Progenitor cell of endocrine pancreas (in vitro differentiated cells): ENCODE measurements at places on chromosomes 16 and 17. TPM values are rescaled to one million over a fixed set of nuclear protein-coding genes. Genes with fewer than 3 reads are reported as not detected.

SCGB1C2 gene
- total RNA-seq: not detected in 2 replicates

BCAR1 gene
- total RNA-seq: 74.8 and 75.1 TPM in 2 replicates

DNA sequence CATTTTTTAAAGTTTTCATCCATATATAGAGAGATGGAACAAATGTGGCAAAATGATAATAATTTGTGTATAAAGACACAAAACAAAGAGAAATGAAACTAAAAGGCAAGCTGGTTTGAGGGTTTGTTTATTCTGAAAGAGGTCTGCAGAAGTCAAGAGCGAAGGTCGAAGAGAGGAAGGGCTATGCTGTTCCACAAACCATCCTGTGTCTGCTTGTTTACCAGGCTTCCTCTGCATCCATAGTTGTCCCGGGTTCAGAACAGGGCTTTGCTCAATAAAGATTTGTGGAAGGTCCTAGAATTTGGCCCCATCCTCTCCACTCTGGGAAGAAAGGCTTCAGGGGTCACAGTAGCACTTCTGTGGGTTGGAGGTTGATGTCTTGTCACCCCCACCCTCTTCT lies 2.4 kb upstream of the MARVELD3 start:
- H3K36me3 ChIP-seq: peaks cover 3% of the 10 kb centered on the region
- no peak overlapping the region for H3K27ac ChIP-seq
- DNase-seq: no peak
- H3K4me1 ChIP-seq: peaks cover 6% of the 10 kb centered on the region

DNA sequence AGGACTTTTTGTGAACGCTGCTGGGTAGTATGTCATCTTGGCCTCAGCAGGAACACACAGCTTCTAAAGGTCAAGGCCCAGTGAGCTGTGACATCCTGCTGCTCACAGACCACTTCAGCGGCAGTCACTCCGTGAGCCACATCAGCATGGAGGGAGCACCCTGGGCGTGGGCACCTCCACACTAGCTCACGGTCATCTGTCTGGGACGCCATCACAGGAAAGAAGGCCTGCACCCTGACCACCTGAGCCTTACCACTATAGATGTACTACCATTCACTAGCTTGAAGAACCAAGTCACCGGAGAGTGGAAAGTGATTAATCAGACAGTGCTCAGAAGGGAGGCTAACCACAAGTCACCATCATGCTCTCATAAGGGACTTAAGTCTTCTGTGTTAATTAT lies 3.3 kb downstream of the AXIN1 start:
- H3K4me1 ChIP-seq: no peaks in the 10 kb centered on the region
- H3K36me3 ChIP-seq: peaks cover 20% of the 10 kb centered on the region
- H3K27me3 ChIP-seq: no peaks in the 10 kb centered on the region
- DNase-seq: no peak

DNA sequence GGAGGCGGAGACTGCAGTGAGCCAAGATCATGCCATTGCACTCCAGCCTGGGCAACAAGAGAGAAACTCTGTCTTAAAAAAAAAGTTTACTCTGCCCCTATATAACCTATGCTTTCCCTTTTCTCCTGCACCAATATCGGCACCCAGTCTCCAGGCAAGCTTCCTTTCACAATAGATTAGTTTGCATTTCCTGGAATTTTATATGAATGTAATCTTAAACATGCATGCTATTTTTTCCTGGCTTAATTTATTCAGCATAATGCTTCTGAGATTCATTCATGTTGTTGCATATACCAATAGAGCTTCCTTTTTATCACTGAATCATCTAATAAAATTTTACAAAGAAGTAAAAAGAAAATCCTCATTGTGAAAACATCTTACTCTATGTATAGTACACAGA lies 59.4 kb downstream of the USP32 start:
- H3K36me3 ChIP-seq: peaks cover 6% of the 10 kb centered on the region
- H3K4me1 ChIP-seq: peaks cover 2% of the 10 kb centered on the region
- no peak overlapping the region for H3K4me3 ChIP-seq
- no peak for DNase-seq
- H3K27ac ChIP-seq: no peak overlapping the region
- H3K27me3 ChIP-seq: no peaks in the 10 kb centered on the region

DNA sequence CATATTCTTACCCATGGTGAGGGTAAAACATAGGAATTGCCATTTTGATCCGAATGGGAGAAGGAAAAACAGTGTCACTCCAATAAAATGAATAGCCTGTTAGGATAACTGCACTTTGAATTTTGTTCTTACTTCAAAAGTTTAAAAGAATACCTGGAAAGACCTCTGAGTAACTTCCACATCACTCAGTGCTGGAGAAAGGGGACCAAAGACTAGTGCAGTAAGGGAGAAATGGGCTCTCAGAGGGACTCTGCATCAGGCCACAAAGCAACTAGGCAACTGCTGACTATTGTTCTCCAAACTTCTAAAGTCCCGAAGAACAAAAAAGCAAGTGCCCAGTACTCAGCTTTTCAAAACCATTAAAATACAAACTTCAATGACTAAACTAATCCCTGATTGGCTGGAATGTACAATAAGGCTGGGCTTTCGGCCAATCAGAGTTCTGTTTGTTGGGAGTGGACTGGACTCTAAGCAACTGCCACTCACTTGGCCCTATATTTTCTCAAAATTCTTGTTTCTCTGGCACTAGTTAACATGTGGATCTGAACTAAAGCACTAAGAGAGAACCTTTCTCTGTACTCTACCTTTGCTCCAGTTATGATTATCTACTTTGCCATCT lies 6.2 kb downstream of the DNAJC7 start:
- H3K27me3 ChIP-seq: no peaks in the 10 kb centered on the region
- no peak for DNase-seq
- no peak overlapping the region for H3K27ac ChIP-seq
- peaks cover 6% of the 10 kb centered on the region for H3K4me1 ChIP-seq
- no peak overlapping the region for H3K4me3 ChIP-seq
- H3K36me3 ChIP-seq: peaks cover 10% of the 10 kb centered on the region

DNA sequence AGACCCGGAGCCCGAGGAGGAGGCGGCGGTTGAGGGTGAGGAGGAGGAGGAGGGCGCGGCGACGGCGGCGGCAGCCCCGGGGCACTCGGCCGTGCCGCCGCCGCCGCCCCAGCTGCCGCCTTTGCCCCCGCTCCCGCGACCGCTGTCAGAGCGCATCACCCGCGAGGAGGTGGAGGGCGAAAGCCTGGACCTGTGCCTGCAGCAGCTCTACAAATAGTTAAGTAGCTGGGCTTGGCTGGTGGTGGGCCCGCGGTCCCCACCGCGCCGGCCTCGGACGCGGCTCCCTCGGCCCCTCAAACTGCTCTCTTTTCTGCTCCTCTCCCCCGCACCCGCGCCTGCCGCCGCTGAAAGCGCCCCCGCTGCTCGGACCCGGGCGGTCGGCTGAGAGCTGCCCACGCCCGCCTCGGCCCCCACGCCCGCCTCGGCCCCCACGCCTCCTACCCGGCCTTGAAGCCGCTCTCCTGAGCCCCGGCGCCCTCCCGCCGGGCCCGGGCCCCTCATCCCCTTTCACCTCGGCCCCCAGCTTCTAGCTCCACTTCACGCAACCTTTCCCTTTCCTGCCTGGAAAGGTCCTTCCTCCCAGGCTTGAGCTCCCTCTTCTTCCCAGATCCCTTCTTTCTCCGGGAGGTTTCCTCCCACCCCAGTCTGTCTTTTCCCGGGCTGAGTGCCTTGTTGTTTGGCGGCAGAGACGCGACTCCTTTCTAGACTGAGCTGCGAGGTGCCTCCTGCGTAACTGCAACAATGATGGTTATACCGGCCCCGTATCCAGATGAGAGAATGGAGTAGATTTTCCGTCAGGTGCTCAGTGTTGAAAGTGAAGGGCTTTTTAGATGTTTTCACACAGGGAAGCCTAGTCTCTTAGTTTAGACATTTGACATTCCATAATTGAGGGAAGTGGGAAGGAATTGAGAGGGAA lies 850 bp downstream of the PPM1E start:
- peaks cover 54% of the 10 kb centered on the region for H3K27me3 ChIP-seq
- H3K4me3 ChIP-seq: peak overlapping the region; percentile 89
- H3K36me3 ChIP-seq: no peaks in the 10 kb centered on the region
- peaks cover 5% of the 10 kb centered on the region for H3K4me1 ChIP-seq

DNA sequence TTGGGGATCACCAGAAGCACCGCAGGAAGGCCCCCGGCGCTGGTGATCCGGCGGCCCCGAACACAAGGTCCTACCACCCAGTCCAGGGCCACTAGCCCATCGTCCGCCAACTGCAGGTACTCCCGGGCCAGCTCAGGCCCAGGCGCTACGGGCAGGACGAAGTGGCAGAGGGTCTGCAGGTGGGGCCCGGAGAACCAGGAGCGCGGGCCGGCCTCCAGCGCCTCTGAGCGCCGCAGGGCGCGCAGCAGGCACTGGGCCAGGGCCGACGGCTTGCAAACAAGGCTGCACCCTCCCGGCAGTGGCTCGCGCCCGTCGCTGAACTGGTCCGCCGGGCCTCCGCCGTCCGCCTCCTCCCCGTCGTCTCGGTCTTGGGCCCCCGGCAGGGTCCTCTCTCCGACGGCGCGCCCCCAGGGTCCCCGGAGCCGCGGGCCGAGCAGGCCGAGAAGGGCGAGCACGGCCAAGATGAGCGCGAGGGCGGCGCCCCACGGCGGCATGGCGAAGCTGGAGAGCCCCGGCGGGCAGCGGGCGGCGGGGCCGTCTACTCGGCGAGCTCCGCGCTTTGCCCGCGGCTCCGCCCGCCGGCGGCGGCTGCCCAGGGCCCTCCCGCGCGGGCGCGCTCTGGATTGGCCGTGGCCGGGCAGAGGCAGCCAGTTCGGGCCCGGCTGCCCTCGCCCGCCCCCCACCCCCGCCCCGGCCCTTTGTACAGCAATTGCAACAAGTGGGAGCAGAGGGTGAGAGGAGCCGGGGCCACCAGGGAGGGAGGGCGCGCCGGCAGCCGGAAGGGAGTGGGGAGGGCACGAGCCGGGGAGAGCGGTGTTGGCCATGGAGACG lies at the start of gene ABHD15:
ABHD15 (minus strand) TSS at position 565 of the 831 bp plus-strand sequence; CDS start at position 494, 71 bp downstream.
- DNase-seq: no peak
- H3K27ac ChIP-seq: peak within 1 kb of the TSS; percentile 88
- peaks cover 13% of the 10 kb centered on the region for H3K4me1 ChIP-seq
- H3K4me3 ChIP-seq: peak within 1 kb of the TSS; percentile 88
- peaks cover 46% of the 10 kb centered on the region for H3K27me3 ChIP-seq

GRCh38 chr16:27231692-27232060 lies 28.4 kb downstream of the KDM8 start:
- H3K27me3 ChIP-seq: no peaks in the 10 kb centered on the region
- H3K36me3 ChIP-seq: peaks cover 1% of the 10 kb centered on the region
- peaks cover 6% of the 10 kb centered on the region for H3K4me1 ChIP-seq
- no peak overlapping the region for H3K27ac ChIP-seq
- no peak overlapping the region for H3K4me3 ChIP-seq

DNA sequence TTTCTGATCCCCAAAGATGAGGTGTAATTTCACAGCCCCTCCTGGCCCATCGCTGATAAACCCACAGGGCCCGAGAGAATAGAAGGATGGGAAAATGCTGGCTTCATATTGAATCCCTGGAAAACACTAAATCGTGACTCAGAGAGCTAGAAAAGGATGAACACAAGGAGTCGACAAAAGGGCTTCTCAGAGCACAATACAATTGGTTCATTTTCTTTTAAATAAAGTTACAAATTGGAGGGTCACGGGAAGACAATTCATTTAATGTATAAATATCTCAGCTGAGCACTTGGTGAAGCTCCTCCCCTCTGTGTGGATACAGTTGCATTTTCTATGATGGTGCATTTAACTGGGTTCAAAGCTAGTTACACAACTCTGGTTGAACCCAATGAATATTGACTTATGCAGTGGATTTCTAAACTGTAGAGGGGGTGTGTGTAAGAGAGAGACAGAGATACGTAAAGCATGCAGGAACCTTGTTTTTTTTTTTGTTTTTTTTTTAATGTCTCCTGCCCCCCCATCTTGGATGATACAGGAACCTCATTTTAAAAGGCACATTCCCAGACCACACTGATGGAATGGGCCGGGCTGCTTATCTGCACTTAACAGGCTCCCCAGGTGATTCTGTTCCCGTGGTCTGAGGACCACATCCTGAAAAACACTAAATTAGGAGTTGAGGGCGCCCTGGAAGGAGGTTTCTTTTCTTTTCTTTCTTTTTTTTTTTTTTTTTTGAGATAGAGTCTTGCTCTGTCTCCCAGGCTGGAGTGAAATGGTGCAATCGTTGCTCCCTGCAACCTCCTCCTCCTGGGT lies 14.1 kb downstream of the TTYH2 start:
- no peak for DNase-seq
- H3K4me3 ChIP-seq: no peak overlapping the region
- H3K27ac ChIP-seq: no peak overlapping the region

DNA sequence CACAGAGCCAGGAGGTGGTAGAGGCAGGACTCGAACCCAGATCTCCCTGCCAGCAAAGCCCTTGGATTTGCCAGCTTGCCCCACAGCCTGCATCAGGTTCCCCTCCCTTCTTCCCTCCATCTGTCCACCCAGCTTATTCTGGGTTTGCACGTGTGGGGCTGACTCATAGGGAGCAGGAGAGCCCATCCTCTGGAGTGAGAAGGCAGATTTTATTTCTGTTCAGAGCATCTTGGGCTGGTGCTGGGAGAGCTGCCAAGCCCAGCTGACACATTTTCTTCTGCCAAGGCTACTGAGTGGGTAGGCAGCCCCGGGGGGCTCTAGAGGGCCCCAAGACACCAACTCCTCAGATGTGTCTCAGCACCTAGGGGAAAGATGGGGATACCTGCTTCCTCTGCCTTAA lies 106.3 kb upstream of the CRHR1 start:
- no peak overlapping the region for H3K27ac ChIP-seq
- no peak for DNase-seq
- H3K36me3 ChIP-seq: no peaks in the 10 kb centered on the region
- H3K4me1 ChIP-seq: no peaks in the 10 kb centered on the region
- H3K4me3 ChIP-seq: no peak overlapping the region

GRCh38 chr16:23667355-23667659 lies 11.4 kb upstream of the PLK1 start:
- no peak overlapping the region for H3K27ac ChIP-seq
- H3K4me1 ChIP-seq: no peaks in the 10 kb centered on the region
- peaks cover 13% of the 10 kb centered on the region for H3K36me3 ChIP-seq
- H3K4me3 ChIP-seq: no peak overlapping the region
- H3K27me3 ChIP-seq: no peaks in the 10 kb centered on the region

GRCh38 chr17:37392024-37392590 lies 14.5 kb downstream of the ACACA start:
- H3K4me1 ChIP-seq: no peaks in the 10 kb centered on the region
- no peak overlapping the region for H3K4me3 ChIP-seq
- H3K27me3 ChIP-seq: no peaks in the 10 kb centered on the region
- H3K27ac ChIP-seq: no peak overlapping the region

DNA sequence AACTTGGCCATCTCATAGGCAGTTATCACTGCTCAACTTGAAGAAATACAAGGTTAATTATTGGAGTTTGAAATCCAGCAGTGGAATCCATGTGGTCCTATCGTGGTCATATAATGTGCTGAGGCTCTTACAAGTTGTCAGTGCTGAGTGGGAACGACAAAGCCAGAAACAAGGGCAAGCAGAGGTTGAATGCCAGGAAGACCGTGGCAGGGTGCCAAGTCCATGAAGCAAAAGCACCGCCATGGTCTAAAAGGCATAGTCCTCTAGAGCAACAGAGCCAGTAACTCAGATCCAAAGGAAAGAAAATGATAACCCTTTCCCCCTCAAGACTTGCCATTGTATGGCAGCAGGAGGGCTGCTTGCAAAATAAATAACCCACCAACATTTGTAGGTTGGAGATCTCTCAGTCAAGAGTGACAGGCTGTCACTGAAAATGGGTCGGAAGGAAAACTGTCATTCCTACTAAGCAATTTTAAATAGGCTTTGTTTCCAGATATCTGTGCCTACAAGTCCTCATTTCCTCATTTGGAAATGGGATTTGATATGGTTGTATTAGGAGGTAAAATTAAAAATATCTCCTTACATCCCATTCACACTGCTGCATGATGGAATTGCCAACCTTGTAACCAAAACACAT lies 36.4 kb upstream of the HSBP1 start:
- H3K27me3 ChIP-seq: peaks cover under 1% of the 10 kb centered on the region
- H3K4me3 ChIP-seq: no peak overlapping the region
- H3K36me3 ChIP-seq: no peaks in the 10 kb centered on the region
- DNase-seq: no peak
- no peak overlapping the region for H3K27ac ChIP-seq
